ENCODE measurements at places on chromosomes 7 and 10. TPM values are rescaled to one million over a fixed set of nuclear protein-coding genes. Genes with fewer than 3 reads are reported as not detected.
A peak's percentile ranks its signal among the peaks of the same experiment; 100 is the strongest.

SPDYE5 gene
- polyA plus RNA-seq, result not detected

GRCh38 chr7:74266191-74266963, 12.2 kb upstream of the RFC2 start:
- no peak for DNase-seq

GRCh38 chr10:127854769-127855590, 37.8 kb downstream of the CLRN3 start:
- peak; percentile 68 for DNase-seq

DNA sequence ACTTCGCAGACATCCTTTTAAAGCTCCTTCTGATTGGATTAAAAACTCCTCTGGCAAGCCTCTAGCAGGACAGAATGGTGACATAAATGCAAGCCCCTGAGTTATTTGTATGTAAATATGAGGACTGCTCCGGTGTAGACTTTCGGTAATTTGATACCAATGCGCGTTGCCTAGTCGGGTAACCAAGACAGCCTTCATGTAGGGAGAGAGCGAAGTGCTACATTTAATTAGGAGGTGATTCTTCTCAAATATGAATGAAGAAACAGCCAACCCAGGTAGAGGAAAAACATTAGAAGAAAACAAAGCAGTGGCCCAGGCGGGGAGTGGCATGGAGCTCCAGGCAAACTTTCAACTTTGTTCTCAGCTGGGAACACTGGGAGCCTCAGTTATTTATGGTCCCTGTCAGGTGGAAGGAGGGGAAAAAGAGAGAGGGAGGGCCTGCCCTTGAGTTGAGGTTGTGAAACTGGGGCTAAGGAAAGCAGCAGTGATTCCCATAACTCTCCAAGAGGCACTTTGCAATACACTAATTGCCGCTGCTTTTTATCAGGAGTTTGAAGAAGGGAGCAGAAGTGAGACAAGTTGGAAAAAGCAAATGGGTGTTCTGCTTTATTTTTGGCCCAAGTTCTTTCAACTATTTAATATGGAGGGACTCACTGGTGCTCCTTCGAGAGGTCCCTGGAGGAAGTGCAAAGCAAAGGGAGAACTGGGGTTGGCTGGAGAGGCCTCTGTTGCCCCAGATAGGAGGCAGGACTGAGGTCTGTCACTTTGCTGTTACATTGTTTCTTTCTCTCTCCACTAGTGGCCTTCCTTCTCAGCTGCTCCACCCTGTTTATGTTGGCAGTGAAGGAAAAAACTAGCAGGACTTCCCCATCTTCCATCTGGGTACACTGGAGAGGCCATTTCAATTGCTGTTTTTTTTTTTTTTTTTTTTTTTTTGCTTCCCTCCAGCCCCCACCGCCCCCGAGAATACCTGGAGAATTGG, 234.6 kb upstream of the CCDC6 start:
- no peak for DNase-seq

- DNase-seq, result no peak
These were observed 86.5 kb upstream of the KDM7A start for GRCh38 chr7:140263277-140263676.

- DNase-seq, result no peak
These were observed 12.4 kb downstream of the ANTXRL start for GRCh38 chr10:46299286-46299535.

GRCh38 chr10:31011017-31011664, 20.5 kb downstream of the ZNF438 start:
- DNase-seq, result no peak

GRCh38 chr7:12943781-12944180, 256.3 kb downstream of the ARL4A start:
- no peak for DNase-seq

DNA sequence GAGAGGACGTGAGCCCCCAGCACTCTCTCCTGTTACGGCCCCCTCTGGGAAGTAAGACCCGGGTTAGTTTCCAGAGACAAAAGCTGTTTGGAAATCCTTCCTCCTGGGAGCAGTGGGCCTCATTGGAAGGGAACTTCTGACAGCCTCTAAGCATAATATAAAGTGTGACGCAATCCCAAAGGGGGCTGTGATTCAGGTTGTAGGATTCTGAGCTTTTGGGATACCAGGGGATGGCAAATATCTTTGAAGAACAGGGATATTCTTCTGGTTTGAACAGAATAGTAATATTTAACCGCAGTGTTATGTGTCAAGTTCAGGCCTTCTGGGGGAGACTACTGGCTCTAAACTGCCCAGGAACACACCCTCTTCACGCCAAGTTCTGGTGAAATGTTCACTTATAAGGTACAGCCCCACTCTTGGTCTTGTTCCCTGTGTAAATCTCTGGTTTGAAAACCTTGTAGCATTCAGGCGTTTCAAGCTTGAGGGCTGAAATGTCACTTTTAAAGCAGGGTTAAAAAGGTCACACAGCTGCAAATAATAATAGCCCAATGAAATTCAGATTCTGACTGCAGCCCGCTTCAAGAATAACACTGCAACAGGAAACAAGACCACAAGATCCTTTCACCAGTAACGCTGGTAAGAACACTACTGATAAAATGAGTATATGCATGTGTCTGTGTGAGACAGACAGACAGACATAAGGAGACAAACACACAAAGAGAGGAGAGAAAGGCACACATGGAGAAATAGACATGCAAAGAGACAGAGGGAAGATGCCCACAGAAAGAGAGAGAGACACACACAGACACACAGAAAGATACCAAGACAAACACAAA, 69.0 kb downstream of the CREB5 start:
- DNase-seq, result no peak

- DNase-seq, result no peak
These were observed 66.7 kb upstream of the LEP start for GRCh38 chr7:128174386-128174785.

BMS1 gene
- 8.5 TPM for polyA plus RNA-seq

ZNF783 gene
- polyA plus RNA-seq, result 1.0 TPM

TMEM168 gene
- 5.0 TPM for polyA plus RNA-seq

DNA sequence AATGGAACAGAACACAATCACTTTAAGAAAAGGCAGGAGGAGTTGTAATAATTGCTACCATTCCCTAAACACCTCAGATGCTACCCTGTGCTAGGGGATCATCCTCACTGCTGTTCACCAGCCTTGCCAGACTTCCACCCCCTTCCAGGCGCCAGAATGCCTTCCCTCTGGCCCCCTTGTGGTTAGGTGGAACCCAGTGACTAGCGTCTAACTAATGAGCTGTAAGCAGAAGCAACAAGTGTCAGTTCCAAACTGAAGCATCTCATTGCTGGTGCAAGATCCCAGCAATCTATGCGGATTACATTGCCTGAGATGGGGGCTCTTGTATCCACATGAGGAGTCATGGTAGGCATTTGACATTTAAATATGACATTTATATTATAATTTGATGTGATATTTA, 86.6 kb downstream of the FRMD4A start:
- no peak for DNase-seq

GRCh38 chr7:111346219-111346618, 216.1 kb downstream of the IMMP2L start:
- DNase-seq, result no peak

DNA sequence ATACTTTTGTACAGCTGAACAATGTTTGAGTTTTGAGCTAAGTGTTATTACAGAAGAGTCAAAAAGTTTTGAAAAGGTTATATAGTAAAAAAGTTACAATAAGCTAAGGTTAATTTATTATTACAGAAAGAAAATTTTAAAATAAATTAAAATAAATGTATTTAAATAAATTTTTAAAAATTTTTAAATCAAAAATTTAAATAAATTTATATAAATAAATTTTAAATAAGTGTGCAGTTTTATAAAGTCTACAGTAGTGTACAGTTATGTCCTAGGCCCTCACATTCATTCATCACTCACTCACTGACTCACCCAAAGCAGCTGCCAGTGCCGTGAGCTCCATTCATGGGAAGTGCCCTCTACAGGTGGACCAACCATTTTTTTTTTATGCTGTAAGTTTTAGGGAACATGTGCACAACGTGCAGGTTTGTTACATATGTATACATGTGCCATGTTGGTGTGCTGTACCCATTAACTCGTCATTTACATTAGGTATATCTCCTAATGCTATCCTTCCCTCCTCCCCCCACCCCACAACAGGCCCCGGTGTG, 462.9 kb upstream of the ZMIZ1 start:
- DNase-seq, result no peak

GRCh38 chr10:36423821-36424248, 701.6 kb upstream of the ANKRD30A start:
- no peak for DNase-seq

DGKB gene
- not detected for polyA plus RNA-seq

IRF5 gene
- 4.0 TPM for polyA plus RNA-seq

RSU1 gene
- polyA plus RNA-seq, result 98.8 TPM

DNA sequence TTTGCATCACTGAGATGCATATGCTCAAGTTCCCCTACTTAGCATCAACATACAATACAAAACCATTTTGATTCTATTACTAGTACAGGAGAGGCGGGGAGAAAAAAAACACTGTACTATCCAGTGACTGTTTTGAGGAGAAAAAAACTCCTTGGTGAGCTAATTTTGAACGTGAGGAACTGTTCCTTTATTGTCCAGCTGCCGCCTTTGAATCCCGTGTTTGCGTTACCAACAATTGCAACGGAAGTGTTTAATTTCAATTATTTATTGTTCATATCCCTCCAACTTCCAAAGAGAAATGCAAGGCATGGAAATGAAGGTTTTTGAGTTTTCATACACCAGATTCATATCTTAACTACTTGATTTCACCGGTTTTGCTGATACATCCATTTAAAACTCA, 66.4 kb upstream of the ARHGAP21 start:
- DNase-seq, result no peak

GRCh38 chr10:28879875-28880682, 202.8 kb downstream of the BAMBI start:
- peak; percentile 80 for DNase-seq

DNA sequence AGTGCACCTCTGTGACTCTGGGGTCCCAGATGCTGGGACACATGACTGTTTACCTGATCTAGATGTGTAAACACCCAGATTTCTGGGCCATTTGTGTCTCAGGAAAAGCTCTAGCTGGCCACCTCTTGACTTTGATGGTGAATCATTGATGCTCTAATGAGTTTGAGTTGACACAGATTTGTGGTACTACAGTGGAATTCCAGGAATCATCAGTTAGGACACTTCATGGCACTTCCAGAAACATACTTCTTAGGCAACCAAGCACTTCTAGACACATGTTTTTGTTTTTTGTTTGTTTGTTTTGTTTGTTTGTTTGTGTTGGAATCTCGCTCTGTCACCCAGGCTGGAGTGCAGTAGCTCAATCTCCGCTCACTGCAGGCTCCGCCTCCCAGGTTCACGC, 302.2 kb upstream of the ZMIZ1 start:
- DNase-seq, result no peak

GRCh38 chr10:97943294-97943693, 87.1 kb downstream of the CRTAC1 start:
- no peak for DNase-seq

MYH16 gene
- polyA plus RNA-seq, result not detected

DNA sequence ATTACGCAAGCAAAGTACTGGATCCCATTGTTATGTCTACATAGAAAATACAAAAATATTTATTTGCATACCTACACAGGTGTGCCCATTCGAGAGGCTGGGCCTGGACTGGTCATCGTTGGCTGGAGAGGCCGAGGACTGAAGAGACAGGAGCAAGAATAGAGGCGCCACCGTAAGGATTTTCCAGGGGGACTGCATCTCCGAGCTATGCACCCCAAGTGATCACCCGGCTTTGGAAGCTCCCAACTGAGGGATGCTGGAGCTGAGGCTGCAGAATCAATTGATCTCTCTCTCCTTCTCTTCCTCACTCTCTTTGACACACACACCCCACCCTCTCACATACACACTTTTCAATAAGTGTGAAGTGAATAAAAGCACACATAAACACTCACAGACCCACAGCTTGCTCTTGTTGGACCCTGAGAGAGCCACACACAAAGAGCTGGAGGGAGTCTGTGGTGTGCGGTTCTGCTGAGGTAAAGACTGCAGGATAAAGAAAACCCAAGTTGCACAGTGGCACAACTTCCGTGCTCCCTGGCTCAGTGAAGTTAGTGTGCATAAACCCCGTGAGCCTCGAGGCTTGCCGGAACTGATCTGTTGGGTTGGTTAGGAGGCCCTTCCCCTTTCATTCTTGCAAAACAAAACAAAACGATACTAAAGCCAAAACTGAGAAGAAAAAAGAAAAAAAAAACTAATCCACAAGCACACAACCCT, at the start of gene AOAH:
AOAH (minus strand) TSS at position 544 of the 714 bp plus-strand sequence; CDS start at position 198, 346 bp downstream.
- peak; percentile 86 for DNase-seq

GRCh38 chr10:62978482-62978881, 154.6 kb upstream of the NRBF2 start:
- DNase-seq, result no peak

DNA sequence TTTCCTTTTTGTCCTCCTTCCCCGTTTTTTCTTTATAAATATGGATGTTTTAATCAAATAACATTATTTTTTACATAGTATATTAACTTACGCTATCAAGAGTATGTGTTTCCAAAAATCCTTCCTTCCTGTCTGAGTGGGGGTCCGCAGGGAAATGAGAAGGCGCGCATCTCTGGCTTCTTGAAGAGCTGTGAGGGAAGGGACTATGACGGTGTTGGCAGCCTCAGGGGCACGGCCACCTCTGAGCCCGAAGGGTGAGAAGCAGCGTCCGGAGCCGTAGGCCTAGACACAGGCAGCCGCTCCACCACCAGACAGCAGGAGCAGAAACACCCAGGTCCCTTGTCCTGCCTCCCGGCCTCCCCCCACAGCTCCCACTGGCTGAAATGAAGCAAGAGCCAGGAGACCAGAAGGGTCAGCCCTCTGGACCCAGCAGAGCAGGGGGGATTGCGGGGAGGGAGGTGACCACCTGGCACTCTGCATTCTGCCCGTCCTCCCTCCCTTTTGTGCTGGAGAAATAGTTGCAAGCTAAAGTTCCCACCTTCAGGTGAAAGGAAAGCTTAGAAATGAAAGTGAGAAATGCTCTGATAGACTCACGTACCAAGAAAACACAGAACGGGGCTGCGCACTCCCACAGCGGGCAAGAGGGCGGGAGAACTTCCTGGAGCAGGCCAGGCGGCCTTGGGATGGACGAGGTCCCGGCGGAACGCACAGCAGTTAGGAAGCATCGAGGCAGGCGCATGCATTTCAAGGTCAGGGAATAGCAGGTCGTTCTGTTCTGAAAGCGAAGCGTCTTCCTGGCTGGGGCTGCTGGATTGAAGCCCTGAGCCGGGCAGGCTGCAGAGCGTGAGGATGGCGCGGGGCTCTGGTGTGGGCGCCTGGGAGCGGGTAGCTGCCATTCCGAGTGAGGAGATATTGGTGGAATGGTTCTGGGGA, 105.5 kb downstream of the GALNT11 start:
- DNase-seq, result no peak

DNA sequence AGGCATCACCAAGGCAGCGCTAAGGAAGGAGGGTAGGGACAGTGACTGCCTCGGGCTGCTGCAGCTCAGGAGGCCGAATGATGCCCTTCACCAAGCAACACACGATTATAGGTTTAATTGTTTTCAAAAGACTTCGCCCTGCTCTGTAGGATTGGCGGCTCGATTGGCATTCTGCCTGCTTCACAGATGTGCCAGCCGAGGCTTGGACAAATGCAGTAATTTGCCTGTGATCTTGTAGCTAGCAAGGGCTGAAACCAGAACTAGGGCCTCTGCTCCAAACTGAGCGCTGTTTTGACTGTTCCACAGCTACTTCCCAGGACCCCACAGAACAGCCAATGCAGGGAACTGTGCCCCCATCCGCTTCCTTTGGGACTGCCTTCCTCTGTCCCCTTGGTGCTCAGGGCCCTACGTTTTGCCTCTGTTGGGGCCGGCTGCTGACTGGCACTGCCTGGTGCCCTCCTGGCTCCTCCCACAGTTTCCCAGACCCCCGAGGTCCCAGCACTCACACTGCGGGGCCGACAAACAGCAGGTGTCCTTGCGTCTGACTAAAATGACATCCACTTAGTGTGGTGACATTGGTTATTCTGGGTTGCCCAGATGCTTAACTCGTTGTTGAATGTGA, 62.6 kb upstream of the EN2 start:
- DNase-seq, result no peak

Data from aorta (tissue), 5 donors.